Psoas muscle (tissue), 8 donors: ENCODE measurements at places on chromosomes 13 and 19. TPM values are rescaled to one million over a fixed set of nuclear protein-coding genes. Genes with fewer than 3 reads are reported as not detected.

- no peak for DNase-seq
- no peaks in the 10 kb centered on the region for H3K4me1 ChIP-seq
- H3K36me3 ChIP-seq = no peaks in the 10 kb centered on the region
- H3K27me3 ChIP-seq = no peaks in the 10 kb centered on the region
- H3K4me3 ChIP-seq = no peak overlapping the region
Measured at GRCh38 chr13:43551897-43552456, 234.8 kb downstream of the ENOX1 start.

DNA sequence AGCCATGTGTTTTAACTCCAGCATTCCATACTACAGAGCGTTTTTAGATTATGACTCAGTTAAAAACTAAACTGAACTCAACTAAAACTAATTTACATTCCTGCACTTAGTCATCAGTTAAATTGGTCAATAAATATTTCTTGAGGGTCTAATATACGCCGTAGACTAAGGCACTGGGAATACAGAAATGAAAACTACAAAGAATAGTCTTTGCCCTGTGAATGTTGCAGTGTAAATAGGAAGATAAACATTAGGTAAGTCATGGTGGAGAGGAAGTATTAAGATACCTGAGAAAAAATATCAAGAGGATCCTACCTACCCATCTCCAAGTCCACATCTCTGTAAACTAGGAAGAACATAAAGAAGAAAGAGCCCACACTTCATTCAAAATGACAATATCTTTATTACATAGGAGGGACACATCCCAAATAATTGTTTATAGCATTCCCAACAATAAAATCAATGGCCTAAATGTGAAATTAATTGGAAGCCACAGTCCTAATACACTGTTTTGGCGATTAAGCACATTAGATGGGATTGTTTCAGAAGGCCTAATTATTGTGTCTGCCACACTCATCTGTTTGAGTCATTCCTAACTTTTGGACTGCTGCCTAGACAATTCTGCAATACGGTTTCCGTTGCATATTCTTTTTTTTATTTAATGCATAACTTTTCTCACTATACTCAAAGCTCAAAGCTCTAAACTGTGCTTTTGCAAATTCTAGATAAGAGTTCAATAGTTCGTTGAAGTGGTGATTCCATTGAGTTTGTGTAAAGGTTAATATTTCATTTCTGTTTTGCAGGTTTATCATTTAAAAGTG is 52.9 kb downstream of the MBNL2 start:
- H3K27me3 ChIP-seq = no peaks in the 10 kb centered on the region
- H3K36me3 ChIP-seq = peaks cover 5% of the 10 kb centered on the region
- no peak overlapping the region for H3K4me3 ChIP-seq
- H3K4me1 ChIP-seq = peaks cover 81% of the 10 kb centered on the region
- H3K27ac ChIP-seq = peak overlapping the region; percentile 64

- no peaks in the 10 kb centered on the region for H3K27me3 ChIP-seq
- DNase-seq = no peak
- H3K4me1 ChIP-seq = no peaks in the 10 kb centered on the region
- H3K4me3 ChIP-seq = no peak overlapping the region
- no peak overlapping the region for H3K27ac ChIP-seq
- no peaks in the 10 kb centered on the region for H3K36me3 ChIP-seq
Measured at GRCh38 chr19:31280287-31281006, 68.8 kb downstream of the TSHZ3 start.

S1PR5 gene
- total RNA-seq = 0.30 TPM

SLC27A5 gene
- total RNA-seq = 6.6 TPM
